Muscle of leg (tissue), 16 donors: ENCODE measurements at places on chromosomes 7 and 10.

DNA sequence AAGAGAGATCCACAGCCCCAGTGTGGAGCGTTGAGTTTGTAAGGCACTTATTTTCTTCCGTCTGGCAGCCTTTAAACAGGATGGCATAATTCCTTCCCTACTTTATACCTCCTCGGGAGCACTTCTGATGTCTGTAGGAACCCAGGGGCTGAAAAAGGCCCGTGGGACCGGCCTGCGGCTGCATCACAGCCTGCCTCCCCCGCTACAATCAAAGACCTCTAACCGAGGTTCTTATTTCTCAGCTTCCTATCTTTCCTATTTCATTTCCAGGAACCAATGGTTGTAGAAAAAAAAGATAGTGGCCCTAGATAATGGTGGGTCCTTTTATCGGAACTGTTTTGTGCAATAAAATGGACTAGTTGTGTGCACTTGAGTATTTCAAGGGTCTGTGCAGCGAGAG, 4.1 kb upstream of the CTBP2 start:
- DNase-seq, result no peak

DNA sequence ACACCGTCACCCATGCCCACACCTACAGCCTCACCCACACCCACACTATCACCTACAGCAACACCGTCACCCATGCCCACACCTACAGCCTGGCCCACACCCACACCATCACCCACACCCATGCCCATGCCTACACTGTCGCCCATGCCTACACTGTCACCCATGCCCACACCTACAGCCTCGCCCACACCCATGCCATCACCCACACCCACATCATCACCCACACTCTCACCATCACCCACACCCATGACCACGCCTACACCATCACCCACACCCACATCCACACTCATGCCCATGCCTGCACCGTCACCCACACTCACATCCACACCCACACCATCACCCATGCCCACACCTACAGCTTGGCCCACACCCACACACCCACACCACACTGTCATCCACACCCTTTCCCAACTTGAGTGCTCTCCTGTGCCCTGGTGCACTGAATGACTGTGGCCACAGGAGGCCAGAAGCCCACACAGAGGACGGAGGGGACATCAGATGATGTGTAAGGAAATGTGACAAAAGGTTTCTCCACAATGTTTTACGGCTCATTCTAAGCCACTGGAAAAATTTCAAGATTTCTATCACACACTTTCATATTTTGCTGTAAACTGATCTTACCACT, 153.3 kb downstream of the WDR37 start:
- no peak for DNase-seq

DNA sequence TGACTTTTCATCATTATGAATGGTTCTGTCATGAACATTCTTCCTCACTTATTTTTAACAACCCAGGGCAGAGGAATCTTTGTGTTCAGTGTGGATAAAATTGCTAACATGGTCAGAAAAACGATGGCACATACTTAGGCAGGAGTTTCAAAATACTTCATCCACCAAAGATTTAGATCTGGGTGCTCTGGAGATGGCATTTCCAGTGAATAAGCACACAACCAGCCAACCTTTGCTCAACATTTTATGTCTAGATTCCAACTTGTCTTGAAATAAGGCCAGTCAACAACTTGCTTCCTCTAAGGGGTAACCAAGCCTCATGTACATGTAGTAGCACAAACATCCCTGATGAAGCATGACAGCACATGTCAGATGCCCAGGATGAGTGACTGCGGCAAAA, 33.4 kb upstream of the ADRB1 start:
- no peak for DNase-seq

GRCh38 chr7:18647582-18647981, 152.0 kb downstream of the HDAC9 start:
- no peak for DNase-seq

- no peak for DNase-seq
Measured at GRCh38 chr7:105496521-105496920, 25.6 kb downstream of the PUS7 start.

GRCh38 chr10:10855151-10855581, 162.5 kb upstream of the CELF2 start:
- DNase-seq, result no peak

GRCh38 chr10:108434559-108435252, 1270.2 kb upstream of the SORCS1 start:
- DNase-seq, result no peak

DNA sequence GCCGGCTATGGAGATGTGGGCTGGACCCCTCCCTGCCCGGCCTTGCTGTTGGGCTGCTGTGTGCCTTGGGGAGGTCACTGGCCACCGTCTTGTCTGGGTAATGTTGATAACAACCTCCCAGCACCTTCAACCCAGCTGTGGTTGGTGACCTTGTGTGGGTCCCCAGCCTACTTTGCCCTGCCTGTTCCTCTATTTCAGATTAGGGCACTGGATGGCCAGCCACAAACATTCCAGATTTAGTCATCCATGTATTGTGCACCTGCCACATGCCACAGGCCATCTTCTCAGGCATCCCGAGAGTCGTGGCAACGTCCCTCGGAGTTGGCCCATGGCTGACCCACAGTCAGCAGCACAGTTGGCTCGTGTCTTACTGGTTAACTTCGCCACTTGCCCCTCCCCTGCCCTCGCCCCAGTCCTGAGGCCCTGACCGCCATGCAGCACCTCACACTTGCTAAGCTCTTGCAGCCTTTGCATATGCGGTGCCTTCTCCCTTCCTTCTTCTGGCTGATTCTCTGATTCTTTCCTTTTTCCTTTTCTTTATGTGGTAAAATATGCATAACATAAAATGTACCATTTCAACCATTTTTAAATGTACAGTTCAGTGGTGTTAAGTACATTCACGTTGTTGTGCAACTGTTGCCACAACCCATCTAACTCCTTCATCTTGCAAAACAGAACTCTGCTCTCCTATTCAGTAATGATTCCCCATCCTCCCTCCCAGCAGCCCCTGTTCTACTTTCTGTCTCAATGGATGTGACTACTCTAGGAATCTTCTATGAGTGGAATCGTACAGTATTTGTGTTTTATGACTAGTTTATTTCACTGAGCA, 60.6 kb downstream of the PRF1 start:
- DNase-seq, result no peak

GRCh38 chr10:108374991-108375390, 1210.5 kb upstream of the SORCS1 start:
- DNase-seq, result no peak

DNA sequence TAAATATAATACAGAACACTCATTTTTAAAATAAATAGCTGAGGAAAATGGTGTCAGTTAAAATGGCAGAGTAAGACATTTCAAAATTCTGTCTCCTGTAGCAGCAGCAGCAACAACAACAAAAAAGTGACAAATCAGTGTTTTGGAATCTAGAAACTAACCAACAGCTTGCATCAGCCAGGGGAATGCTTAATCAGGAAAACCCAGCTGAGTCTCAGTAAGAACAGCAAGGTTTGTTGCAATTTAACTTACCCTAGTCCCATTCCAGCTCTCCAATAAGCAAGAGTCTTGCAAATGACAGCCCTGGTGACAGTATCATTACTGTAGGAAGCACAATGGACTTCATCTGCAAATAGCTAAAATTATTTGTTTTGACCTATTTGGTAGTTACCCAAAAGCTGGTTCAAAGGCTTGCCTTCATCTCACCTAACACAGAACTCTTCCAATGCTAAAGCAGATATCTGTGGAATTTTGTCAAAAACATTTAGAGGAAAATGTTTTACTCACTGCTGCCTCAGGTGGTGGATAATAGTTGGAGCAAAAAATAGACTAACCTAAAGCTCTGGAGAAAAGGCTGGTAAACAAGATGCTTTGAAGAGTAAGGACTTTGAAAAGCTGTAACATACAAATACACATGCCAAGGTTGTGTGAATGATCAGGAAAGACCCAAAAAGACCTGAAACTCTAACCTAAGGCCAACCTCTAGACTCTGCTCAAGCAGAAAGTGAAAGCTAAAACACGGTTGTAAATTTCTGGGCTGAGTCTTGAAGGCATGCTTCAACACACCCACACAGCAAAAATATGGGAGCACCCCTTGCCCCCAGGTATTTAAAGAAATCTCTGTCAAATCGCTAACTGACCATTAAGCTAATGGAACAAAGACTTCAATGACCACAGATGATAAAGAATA, 9.9 kb upstream of the ARHGAP22 start:
- DNase-seq, result no peak

GRCh38 chr7:156518466-156518865, 122.1 kb upstream of the RNF32 start:
- no peak for DNase-seq

DNA sequence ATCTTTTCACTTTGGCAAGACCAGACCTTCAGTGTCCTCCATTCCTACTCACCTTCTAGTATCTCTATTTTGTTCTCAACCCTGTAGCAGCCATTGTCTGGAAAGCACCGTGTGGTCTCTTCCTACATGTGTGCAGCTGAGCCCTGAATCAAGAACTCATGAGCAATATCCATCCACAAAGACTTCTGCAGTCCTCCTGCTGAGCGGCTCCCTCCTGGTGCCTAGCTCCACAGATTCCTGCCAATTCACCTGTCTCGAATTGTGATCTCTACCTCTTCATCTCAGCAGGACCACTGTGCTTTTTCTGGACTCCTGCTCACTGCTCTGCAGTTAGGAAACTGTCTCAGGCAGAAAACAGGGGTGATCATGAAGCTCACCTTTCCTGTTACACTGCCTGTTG, 118.8 kb downstream of the RELN start:
- DNase-seq, result no peak

GRCh38 chr10:119493155-119493554, 49.4 kb downstream of the RGS10 start:
- no peak for DNase-seq

DNA sequence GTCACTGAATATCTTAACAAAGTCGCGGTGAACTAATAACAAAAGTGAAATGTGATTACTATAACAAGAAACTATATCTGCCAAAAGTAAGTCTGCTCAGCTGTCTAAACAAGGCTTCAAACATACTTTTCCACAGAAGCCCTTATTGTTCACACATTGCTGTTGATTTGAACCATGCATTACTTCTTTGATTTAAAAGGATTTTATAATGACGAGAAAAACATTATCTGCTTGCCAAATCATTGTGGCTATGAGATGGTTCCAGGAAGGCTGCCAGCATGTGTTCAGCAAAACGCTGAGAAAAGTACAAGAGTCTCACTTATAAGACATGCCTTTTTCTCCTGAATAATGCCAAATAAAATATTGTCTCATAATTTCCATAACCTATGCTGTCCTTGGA, 24.4 kb downstream of the RNF133 start:
- DNase-seq, result peak; percentile 75

DNA sequence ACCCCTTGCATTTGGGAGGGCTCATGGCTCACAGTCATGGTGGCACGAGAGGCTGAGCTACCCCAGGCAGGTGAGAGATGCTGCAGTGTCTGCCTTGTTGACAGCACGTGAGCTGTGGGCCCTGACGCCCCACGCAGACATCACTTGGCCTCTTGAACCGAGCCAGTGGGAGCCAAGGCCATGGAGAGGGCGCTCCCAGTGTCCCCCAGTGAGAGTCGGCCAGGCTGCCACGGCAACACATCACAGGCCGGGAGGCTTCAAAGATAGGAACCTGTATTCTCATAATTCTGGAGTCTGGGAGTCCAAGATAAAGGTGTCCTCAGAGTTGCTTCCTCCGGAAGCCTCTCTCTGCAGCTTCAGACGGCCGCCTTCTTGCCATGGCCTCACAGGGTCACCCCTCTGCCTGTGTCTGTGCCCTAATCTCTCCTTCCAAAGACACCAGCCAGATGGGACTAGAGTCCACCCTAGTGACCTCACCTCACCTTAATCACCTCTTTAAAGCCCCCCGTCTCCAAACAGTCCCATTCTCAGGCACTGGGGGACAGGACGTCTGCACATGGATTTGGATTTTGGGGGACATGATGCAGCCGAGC, 119.6 kb downstream of the KLF6 start:
- DNase-seq, result no peak

DNA sequence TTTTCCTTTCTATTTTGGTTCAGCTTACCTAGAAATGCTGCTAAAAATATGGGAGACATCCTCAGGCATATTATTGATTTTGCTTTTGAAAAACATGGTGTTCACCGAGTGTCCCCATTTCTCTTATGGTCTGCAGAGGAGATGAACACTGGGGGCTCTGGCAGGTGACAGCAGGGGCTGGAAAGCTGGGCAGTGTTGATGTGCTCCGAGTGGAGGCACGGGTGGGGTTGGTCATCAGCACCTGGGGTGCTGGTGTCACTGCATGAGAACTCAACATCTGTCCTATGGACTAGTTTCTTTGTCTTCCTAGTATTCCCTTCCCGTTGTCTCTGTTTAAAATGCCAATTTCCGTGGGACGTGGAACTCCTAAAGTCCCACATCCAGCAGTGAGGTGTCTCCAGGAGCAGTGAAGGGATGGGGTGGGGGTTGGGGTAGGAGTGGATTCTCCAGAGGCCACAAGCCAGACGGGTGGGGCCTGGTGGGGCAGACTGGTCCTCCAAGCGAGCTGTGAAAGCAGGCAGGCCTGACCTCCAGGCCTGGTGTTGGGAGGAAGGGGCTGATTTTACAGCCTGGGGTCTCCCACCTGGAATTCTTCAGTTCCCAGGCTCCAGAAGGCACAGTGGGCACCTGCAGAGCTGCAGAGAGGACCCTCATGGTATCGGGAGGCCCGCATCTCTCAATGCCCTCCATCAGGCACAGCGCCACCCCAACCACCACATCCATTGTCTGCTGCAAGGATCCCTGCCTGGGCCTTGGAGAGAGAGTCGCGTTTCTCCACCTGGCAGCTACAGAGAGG, 24.4 kb downstream of the ZNF775 start:
- no peak for DNase-seq

- DNase-seq, result no peak
Measured at GRCh38 chr10:104077247-104077646, 8.4 kb downstream of the COL17A1 start.

GRCh38 chr7:108012499-108013430, 9.8 kb upstream of the LAMB1 start:
- no peak for DNase-seq

DNA sequence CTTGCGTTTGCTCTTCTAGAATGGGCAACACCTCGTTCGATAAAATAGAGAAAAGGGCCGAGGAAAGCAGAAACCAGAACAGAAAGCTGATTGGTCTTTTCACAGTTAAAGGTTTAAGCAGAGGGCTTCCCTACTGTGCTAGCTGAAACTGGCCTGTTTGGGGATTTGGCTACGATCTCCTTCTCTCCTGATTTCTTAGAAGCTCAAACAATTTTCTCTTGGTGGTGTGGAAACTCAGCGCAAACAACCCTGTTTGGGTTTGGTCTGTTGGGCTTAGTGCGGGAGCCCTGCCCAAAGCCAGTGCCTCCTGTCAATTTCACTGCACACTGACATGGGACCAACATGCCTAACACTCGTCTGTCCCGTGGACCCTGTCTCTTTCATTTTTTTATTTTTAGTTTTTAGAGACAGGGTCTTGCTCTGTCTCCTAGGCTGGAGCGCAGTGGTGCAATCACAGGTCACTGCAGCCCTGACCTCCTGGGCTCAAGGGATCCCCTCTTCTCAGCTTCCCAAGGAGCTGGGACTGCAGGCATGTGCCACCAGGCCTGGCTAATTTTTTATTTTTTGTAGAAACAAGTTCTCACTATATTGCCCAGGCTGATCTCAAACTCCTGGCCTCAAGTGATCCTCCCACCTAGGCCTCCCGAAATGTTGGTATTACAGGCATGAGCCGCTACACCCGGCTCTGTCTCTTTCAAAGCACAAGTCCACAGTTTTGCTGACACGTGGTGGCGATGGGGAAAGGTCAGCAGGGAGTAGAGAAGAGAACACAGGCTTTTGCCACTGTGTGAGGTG, 16.5 kb upstream of the BNIP3 start:
- DNase-seq, result peak; percentile 26

- no peak for DNase-seq
Measured at GRCh38 chr10:92242380-92242779, 48.5 kb downstream of the CPEB3 start.
